ENCODE measurements at places on chromosomes 7 and 10.

DNA sequence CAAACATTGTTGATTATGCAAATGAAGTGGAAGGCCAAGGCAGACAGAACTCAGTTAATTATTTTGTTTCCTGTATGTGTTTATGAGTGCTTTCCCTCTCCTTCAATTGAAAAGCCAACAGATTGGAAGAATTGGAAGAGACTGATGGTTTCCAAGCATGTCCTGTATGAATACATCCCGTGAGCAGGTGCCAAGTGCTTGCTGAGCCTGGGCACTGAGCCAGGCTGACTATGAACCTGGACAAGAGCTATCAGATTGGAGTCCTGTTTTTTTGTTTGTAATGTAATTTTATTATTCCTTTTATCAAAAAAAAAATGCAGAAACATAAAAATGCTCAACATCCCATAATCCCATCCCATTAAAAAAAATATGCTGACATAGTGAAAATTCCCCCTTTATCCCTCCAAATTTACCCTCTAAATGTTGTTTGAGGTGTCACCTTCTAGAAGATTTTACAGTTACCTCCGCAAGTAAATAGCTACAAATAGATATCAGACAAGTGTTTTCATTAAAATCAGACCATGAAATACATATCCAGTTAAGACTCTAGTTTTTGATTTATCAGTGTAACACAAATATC is 449.5 kb downstream of the GRID1 start:
- no peak for DNase-seq

- peak; percentile 52 for DNase-seq
Measured at GRCh38 chr7:67377939-67378862, 381.6 kb downstream of the TYW1 start.

DNA sequence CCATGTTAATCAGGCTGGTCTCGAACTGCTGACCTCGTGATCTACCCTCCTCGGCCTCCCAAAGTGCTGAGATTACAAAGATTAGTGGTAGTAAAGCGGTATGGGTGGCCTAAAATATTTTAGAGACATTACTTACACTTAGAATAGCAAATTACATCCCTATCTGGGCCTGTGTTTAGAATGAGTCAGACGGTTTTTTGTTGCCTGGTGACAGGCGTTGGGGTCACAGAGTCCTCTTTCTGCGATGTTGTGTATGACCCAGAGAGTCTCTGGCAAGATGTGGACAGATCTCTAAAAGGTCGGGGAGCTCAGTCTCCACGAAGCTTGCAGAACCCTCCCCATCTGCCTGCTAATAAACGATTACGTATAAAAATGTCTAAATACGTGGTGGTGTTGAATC is 39.6 kb upstream of the PRKCQ start:
- no peak for DNase-seq

- DNase-seq: no peak
Measured at GRCh38 chr7:25967278-25968204, 184.5 kb upstream of the NFE2L3 start.

- no peak for DNase-seq
Measured at GRCh38 chr10:71216751-71217265, 4.4 kb downstream of the UNC5B start.

GRCh38 chr7:33601101-33601500 is 304.2 kb upstream of the BMPER start:
- DNase-seq: no peak

DNA sequence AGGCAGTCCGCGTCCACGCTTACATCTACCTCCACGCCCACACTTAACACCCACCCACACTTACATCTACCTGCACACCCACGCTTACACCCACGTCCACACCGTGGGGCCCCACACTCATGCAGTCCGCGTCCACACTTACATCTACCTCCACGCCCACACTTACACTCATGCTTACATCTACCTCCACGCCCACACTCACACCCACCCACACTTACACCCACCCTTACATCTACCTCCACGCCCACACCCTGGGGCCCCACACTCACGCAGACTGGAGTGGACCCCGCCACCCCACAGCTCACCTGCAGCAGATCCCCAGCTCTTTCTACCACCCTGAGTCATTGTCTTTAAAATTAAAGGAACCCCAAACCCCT is 32.4 kb upstream of the PWWP2B start:
- no peak for DNase-seq

GRCh38 chr10:124482876-124483275 is 21.3 kb downstream of the LHPP start:
- DNase-seq: no peak

GRCh38 chr10:93482145-93482834 is at the start of gene MYOF:
Gene MYOF (minus strand): TSS chr10:93482334. CDS start chr10:93482194, 140 bp downstream.
- DNase-seq: peak; percentile 46

GRCh38 chr7:134368851-134369544 is 52.3 kb upstream of the SLC35B4 start:
- DNase-seq: no peak

GRCh38 chr7:20826243-20826642 is 39.6 kb upstream of the SP8 start:
- DNase-seq: no peak

- DNase-seq: no peak
Measured at GRCh38 chr10:132551093-132551807, 13.7 kb downstream of the INPP5A start.

GRCh38 chr10:77168861-77169260 is 468.7 kb downstream of the KCNMA1 start:
- DNase-seq: no peak

- DNase-seq: no peak
Measured at GRCh38 chr7:80833289-80834268, 85.3 kb downstream of the SEMA3C start.

GRCh38 chr10:5645375-5645774 is 21.0 kb downstream of the ASB13 start:
- no peak for DNase-seq

DNA sequence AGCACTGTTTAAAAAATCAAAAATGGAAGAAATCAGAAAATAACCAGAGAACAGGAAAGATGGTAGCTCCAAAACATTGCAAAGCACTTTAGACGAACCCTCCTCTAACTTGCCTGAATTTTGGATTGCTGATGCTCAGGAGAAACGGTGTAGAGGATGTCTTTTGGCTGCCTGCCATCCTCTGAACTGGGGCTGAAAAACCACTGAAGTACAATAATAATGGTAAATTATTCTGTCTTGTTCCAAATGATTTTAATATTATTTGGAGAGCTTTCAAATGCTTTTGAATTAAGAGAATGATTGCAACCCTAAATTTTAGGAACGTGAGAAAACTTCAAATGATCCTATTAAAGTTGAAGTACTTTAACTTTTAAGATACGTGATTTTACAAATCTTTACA is 167.3 kb upstream of the SLC13A1 start:
- no peak for DNase-seq

- no peak for DNase-seq
Measured at GRCh38 chr7:2402687-2403013, 761 bp upstream of the CHST12 start.

GRCh38 chr7:155340071-155340531 is 42.4 kb downstream of the INSIG1 start:
- DNase-seq: no peak

GRCh38 chr7:148303295-148304082 is 287.1 kb upstream of the C7orf33 start:
- DNase-seq: no peak

DNA sequence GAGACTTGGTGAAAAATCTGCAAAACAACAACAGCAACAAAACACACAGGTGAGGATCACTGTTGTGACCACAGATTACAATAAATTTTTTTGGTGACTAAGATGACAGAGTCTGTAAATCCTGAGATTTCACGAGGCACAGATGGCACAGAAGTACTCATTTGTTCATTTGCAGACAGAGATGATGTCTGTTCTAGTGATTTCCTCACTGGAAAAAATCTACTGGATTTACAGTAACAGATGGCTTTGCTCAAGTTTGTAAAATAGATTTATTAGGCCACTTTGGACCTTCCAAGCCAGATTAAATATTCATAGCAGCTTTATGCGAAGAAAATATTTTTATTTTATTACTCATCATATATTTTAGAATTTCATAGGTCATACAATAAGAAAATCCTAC is 113.5 kb upstream of the IL6 start:
- no peak for DNase-seq

DNA sequence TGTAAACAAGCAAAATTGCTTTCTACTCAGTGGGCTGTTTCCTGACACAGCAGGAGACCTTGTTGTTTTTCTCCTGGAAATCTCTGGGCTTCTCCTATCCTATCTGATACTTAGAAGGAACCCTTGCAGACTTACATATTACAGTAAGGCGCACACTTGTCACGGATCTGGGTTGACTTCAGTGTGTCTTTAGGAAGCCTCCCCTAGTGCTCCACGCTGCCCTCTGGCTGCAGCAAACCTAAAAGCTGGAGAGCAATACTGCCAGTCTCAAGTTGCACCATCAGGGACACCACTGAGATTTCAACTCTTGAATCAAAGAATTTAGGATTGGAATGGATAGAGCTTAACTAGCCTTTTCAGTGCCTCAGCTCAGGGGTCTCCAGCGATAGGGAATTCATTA is 495.3 kb downstream of the LRMDA start:
- DNase-seq: no peak

DNA sequence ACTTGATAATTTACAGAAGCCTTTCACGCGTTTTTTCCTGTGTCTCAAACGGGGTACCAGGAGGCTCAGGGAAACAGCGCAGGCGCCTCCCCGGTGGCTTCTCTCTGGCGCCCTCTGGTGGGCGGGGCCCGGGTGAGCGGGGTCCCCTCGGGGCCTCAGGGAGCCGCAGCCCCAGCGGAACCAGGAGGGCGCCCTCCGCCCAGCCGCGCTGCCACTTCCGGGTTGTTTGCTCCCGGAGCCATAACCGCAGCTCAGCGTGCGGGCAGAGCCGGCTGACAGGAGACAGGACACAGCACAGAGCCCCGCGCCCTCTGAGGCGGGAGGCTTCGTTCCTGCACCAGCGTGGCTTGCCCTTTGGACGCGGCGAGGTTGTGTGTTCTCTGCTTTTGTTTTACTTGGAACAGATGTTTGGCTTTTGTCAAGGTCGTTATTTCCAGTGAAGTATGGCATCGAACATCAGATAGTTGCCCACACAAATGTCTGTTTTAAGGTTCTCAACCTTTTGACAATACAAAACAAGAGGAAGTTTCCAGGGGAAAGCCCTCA is 6.9 kb upstream of the CYP2E1 start:
- DNase-seq: no peak

- no peak for DNase-seq
Measured at GRCh38 chr10:114593240-114593792, 64.8 kb downstream of the ABLIM1 start.

- no peak for DNase-seq
Measured at GRCh38 chr7:40879941-40880543, 745.2 kb downstream of the SUGCT start.

- DNase-seq: no peak
Measured at GRCh38 chr10:48902096-48902495, 37.5 kb downstream of the LRRC18 start.

DNA sequence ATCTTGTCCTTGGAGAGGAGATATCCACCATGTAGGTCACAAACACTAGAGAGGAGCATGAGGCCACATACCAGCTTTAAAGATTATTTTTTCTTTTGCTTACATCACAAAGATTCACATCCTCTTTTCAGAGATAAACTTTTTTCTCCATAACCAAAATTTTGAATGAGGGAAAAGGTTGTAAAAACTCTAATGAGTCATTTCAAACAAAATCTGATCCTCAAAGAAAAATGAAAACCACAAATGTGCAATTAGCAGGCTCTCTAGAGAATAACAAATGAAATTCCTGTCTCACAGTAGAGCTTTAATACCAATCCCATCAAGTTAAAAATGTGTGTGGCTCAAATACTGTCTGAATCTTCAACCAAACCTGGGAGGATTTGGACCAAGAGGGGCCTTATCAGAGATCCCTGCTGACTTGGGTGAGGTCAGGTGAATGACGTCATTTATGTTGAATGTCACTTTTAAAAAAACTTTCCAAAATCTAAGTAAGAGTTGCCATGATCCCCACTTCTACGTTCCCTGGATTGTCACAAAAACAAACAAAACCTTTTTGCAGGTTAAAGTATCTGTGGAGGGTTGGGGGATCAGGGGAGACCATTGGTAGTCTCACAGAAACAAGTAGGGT is 261.5 kb upstream of the NPSR1 start:
- no peak for DNase-seq

DNA sequence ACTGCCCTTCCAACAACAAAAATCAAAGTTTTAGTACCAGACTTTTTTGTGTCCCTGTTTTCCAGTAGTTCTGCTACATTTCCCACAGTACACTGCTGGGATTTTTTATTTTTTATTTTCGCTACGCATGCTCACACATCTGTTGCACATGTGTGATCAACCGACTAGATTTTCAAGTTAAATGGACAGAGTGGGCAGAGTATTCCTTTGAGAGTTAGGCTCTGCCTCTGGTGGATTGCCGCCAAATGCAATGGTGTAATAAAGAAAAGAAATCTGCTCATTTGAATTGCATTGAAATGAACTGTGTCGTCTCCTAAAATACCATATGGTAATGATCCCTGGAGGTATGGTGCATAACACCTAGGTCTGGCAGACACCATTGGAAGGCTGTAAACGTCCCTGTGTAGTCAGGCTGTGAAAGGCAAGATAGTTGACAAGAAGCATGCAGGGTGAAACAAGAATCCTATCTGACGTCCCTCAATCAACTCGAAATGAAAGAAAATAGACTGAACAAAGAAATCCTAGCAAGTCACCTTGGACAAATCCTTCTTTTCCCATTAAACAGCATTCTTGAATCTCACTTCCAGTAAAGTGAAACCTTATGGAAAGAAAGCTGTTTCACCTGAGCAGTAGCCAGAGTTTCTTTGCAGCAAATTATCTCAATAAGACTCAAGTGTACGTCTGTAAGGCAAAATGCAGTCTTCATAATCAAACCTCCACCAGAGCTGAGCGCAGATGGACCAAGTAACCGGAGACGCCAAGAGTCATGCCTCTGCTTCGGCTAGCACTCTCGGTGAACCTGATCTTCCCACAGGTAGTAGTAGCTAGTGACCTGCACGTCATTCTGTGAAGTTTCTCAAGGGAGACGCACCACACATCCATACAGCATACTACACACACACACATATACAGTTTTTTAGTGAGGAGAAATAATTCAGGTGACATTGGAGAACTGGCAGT is 357.3 kb downstream of the CRPPA start:
- no peak for DNase-seq

- DNase-seq: no peak
Measured at GRCh38 chr7:157291404-157292080, 45.3 kb upstream of the DNAJB6 start.

- no peak for DNase-seq
Measured at GRCh38 chr7:4261601-4261960, 420.5 kb upstream of the FOXK1 start.

GRCh38 chr7:134045716-134046115 is 81.4 kb upstream of the LRGUK start:
- DNase-seq: no peak

Data from D721Med (cell line).